AG09309 (cell line): ENCODE measurements at places on chromosomes 12 and 14.

- DNase-seq, result no peak
These were observed 163.6 kb upstream of the DYRK2 start for GRCh38 chr12:67484791-67485480.

DNA sequence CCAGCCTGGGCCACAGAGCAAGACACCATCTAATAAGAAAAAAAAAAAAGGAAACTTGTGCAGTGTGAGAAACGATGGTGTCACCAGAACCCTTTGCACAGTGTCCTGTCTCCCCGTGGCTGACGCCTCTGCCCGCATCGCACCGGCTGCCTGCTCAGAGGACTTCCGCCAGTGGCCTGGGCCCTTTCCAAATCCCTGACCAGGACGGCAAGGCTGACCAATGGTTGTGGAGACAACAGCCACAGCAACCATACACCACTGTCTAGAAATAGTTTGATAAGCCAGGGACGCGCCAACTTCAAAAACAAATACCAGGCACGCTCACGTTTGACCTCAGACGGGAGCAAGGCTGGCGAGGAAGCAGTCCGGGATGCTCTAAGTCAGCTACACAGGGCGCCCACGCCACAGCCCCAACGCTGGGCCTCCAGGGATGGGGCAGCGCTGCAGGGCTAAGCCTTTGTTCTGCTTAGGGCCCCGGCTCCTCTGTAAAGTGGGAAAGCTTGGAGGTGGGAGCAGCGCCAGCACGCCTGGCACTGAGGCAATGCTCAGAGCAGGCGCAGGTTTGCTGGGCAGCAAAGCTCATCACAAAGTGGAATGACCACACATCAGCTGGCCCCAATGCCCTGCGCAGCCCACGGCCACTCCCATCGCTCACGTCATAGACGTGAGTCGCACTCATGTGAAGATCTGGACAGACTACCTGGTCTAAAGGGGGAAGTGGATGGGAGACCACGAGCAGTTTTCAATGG is 12.5 kb downstream of the PGAM5 start:
- no peak for DNase-seq

DNA sequence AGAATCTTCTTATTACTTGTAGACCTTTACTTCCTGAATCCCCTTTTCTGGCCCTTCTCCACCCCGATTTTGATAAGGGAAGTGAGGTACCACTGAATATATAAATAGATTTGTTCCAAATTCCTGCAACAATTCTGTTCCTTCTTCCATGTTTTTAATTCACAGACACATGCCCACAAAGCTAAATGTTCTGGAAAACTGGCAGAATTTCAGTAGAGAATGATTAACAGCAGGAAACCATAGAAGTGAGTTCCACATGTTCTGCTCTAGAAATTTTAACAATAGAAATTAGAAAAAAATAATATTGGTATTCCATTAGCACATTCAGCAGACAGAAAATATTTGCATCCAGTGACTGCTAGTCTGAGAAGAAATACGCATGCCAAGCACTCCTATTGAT is 139.6 kb downstream of the SLC2A13 start:
- DNase-seq, result no peak

- DNase-seq, result no peak
These were observed 78.7 kb downstream of the STXBP6 start for GRCh38 chr14:24971255-24971654.

GRCh38 chr14:84085493-84085892 is 1444.5 kb upstream of the FLRT2 start:
- DNase-seq, result no peak

- DNase-seq, result peak; percentile 37
These were observed 1.8 kb upstream of the LRFN5 start for GRCh38 chr14:41604721-41605531.

GRCh38 chr12:110349514-110350151 is 53.9 kb downstream of the ANAPC7 start:
- no peak for DNase-seq

DNA sequence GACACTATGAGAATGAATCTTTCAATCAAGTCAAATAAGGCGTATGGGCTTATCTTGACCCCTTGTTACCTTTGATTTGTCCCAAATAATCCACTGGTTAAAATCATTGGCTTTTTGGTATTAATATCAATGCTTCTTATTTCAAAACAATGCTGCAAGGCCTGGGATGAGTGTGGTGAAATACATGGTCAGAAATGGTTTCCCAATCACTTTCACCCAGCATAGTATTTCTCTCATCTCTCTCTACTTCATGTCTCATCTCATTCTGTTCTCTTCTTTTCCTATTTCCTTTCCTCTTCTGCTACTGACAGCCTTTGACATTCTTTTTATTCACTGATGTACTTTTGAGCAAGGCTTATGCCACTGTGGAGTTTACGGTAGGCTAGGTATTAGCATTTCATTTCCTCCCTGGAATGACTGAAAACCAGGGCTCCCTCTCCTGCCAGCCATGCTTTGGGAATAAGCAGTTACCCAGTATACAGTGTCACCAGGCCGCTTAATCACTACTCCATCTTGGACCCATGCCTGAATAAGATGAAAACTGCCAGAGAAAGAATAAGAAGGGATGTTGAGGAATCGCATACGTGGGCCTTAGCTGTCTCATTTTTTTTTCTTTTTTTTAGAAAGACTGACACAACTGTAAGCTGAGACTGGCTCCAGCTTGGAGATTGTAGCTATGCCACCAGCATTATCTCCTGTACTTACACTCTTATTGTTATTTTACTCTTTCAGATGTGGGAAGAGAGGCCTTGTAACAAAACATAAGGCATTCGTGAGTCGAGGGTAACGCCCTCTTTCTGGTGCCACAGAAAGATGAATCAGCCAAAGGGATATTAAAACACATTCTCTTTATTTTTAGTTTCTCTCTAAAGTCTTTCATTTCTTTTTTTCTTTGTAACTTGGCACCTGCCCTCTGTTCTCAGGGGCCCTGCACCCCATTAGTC is 53.5 kb downstream of the IGF1 start:
- no peak for DNase-seq

- peak; percentile 67 for DNase-seq
These were observed 723 bp downstream of the NFATC4 start for GRCh38 chr14:24368562-24369252.

- DNase-seq, result no peak
These were observed 117.2 kb upstream of the ATP2B1 start for GRCh38 chr12:89825591-89826449.

DNA sequence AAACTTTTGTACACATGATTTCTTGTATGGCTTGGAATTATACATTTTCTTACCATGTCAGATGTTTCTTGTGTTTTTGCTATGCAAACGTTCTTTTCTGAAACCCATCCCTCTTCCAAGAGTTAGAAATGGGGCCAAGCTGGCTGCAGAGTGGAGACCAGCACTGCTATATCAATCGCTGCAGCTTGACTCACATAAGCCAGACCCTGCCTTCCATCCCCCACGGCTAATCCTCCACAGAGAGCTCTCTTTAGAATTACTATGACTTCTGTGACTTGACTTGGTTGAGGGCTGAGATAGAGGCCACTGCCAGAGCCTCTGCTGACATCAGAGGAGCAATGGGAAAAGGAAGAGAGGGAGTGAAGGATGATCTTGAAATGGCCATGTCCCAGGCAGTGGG is 147.9 kb downstream of the DACT1 start:
- DNase-seq, result no peak

DNA sequence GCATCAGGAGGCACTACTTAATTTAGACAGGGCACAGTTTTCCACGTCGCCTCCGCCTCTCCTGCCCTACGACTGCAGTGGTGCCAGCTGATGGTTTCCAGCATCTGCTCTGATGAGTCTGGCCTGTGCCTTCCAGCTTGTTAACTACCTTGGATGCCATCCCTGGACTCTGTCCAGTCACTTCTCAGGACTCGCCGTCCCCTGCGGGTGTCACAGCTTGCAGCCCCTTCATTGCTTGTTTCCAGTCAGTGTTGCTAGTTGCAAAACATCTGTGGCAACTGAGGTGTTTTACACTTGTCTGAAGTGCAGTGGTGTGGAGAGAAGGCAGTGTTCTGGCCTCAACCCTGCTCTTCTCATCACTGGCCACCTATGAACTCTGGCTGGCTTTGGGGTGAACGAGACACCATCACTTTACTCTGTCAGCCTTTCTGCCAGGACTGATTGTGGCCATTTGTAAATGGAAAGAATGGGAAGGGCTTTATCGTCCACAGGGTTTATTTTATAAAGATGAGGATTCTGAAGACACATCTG is 8.3 kb downstream of the ADGRD1 start:
- DNase-seq, result no peak

DNA sequence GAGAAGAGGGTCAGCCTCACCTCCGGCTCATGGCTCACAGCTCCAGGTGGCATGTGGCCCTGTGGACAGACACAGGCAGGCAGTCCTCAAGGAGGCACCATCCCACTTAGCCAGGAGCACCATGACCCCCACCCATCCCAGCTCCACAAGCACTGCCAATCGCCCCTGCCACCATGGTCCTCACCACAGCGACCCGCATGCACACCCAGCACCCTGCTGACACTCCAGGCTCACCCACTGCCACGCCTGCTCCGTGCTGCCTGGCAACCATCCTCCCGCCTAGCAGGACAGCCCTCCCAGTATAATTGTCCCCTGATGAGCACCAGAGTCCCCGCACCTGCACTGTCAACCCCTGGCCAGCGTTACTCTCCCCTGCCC is 50.9 kb downstream of the TRPV4 start:
- DNase-seq, result no peak

GRCh38 chr14:105841022-105842009 is 314.9 kb downstream of the TMEM121 start:
- DNase-seq, result no peak

- DNase-seq, result no peak
These were observed 19.5 kb downstream of the GPR68 start for GRCh38 chr14:91225025-91225424.

DNA sequence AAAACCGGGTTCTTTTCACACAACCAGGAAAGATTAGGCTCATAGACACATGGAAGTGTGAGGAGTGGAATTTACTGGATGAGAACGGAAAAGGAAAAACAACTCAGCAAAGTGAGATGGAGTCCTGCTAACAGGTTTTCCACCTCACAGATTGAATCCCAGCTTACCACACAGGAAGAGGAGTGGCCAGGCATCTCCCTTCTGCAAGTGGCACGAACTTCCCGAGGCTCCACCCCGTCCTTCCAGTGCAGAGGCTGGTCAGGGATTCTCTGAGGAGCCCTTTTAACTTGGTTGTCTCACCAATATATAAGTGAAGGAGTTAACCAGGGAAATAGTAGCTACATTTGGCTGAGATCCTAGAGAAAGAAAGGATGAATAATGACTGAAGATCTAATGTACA is 102.8 kb downstream of the SCAF11 start:
- DNase-seq, result no peak

DNA sequence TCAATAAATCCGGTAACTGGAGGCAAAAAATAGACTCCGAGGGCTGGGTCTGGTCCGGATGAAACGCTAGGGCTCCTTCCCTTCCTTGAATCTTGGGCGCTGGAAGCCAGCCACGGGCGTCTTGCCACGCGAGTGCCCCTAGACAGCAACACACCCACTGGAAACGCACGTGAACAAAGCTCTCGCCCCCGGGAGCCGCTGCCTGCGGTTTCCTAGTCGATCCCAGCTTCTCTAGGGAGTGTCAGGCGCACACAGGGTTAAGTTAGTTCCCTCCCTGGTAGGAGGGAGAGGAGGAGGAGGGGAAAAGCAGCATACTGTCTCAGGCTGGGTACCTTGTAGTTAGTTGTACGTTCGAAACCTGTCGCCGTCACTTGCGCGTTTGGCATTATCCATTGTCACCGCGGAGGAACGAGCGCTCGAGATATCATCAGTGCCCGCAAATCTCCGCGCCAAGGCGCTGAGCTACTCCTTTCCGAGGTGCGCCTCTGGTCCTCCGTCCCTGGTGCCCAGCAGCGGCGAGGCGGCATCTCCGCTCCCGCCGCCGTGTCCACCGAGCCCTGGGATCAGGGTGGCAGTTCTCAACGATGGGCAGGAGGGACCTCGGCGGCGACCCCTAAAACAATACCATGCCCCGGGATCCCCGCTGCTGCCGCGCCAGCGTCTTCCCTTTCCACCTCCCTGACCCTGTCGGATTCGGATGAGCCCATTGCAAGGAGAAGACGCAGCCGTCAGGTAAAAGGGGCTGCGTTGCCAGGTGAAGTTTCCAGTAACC is at the start of gene FLRT2:
FLRT2 (plus strand) TSS at position 342 of the 772 bp plus-strand sequence. CDS start 91,371 bp downstream, outside the sequence.
- DNase-seq, result no peak

DNA sequence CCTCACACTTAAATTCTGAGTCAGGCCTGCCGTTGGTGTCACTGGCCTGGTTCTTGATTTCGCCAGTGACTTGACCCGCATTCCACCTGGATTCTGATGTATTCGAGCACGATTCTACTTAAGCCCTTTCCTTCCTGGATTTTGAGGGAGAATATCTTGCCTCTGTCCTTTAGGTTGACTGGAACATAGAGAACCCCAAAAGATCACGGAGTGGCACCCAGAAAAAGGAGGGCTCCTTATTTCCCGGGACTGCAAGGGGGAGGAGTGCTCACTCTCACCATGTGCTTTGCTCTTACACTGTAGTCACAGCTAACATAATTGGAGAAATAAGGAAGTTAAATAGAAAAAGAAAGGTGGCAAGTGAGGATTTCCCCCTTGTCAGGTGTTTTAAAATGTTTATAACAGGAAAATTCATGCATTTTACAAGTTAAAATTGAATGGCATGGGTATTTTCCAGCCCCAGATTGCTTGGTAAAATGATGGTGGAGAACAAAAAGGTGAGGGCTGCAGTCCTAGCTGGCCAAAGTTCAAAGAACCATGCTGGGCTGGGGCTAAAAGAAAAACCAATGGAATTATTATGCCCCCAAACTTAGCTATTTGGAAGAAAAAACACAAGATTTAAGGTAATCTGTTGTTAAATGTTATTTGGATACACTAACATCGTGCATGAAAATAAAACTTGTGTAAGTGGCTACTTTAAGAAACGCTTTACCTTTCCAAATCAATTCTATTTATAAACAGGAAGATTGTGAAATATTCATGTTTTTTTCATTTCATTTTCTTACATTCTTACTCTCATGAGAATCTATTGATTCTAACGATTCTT is 8.9 kb downstream of the FOXA1 start:
- DNase-seq, result no peak

DNA sequence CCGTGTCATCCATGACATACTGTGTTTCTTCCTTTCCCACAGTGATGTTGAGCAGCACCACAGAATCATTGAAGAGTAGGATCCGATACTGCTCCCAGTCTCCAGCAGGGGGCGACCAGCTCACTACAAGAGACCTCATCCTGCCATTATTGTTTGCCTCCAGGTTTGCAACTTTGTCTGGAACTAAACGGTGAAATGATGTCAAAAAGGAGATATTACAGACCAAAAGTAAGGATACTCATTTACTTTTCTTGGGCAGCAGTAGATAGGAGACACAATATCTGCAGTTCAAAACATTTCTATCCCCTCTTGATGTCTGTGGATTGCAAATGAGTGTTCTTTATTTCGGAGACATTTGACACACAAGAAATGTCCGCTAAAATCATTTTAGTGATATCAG is 47.2 kb downstream of the PTPRB start:
- peak; percentile 56 for DNase-seq
